ENCODE measurements at places on chromosomes 2 and 18. TPM values are rescaled to one million over a fixed set of nuclear protein-coding genes. Genes with fewer than 3 reads are reported as not detected.

- DNase-seq, result no peak
Measured at GRCh38 chr2:63189026-63189425, 138.4 kb downstream of the OTX1 start.

DNA sequence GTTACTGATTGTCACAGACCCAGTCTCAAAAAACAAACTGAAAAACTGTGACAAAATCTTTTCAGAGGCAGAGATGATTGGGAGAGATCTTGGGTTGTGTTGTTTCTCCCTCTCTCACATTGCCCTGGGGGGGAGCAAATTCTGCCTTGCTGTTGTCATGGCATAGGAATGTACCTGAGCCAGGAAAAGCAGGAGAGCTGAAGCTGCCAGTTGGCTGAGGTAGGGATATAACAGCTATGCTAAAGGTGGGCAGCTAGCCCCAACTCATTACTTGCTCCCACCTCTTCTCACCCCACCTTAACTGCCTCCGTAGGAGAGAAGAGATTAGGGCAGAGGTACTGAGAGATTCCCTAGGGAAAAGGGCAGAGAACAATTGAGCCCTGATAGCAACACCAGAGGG, 299.3 kb downstream of the OSR1 start:
- DNase-seq, result no peak

The SIX3 gene
- not detected for total RNA-seq

The MYL1 gene
- total RNA-seq, result not detected

DNA sequence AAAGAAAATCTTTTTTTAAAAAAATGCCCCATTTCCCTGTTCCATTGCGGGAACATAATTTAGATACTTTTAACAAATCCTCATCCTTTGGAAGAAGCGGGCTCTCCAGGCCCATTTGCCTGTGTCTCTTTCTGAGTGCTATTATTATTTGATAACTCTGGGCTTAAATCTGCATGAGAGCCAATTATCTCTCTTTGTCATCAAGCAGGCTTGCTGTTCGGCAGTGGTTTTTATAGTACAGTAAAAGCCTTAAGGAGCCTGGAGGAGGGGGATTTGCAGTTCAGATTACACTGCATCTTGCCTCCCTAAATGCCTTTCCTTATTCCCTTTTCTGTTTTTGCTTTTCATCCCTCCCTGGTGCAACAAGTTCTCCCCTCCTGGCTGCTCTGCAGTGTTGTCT, 50.6 kb downstream of the CELF4 start:
- no peak for DNase-seq

The GYPC gene
- 308 TPM for total RNA-seq

The DNAH7 gene
- total RNA-seq, result 0.12 TPM

DNA sequence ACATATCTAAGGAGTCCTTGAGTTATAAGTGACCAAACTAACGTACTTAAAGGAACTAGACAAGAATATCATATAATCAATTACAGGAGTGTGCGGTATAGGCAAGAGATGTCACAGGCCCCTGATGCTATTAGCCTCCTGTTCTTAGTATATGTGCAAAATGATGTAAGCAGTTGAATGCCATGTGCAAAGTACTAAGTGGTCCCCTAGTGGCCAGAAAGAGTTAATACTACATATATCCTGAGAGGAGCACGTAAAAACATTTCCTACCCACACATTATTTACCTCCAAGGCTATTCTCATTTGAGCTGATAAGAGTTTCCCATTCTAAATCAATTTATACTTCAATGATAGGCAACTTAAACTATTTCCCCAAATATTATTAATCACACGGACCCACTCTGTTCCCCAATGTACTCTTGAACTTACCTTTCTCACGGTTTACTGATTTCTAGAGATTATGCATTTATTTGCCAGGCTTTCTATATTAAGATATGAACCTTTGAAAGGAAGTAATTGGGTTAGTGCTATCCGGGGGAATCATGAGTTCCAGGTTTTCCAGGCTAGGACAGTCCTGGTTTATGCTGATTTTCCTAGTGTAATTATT, 158.0 kb upstream of the KLHL14 start:
- DNase-seq, result peak; percentile 14

GRCh38 chr2:42105330-42106256, 57.8 kb downstream of the PKDCC start:
- no peak for DNase-seq

The PDE1A gene
- total RNA-seq, result 0.06 TPM

The NDC80 gene
- total RNA-seq, result 6.4 TPM

The TXNL1 gene
- 54.5 TPM for total RNA-seq

DNA sequence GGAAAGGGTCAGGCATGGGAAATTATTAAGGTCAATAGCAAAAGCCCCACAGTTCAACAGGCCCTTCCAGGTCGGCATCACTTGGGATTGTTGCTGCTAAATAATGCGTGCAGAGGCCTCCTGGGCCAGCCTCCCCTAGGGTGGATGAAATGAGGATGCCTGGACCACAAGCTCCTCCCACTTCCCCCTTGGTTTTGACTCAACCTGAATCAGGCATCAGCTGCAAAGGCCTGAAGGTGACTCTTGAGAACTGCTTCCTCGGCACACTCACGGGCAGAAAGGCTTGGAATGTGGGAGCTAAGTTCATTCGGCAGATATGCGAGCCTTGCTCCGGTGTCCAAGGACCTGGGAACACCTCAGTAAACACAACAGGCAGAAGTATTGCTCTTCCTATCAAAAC, 69.3 kb downstream of the MBP start:
- no peak for DNase-seq

DNA sequence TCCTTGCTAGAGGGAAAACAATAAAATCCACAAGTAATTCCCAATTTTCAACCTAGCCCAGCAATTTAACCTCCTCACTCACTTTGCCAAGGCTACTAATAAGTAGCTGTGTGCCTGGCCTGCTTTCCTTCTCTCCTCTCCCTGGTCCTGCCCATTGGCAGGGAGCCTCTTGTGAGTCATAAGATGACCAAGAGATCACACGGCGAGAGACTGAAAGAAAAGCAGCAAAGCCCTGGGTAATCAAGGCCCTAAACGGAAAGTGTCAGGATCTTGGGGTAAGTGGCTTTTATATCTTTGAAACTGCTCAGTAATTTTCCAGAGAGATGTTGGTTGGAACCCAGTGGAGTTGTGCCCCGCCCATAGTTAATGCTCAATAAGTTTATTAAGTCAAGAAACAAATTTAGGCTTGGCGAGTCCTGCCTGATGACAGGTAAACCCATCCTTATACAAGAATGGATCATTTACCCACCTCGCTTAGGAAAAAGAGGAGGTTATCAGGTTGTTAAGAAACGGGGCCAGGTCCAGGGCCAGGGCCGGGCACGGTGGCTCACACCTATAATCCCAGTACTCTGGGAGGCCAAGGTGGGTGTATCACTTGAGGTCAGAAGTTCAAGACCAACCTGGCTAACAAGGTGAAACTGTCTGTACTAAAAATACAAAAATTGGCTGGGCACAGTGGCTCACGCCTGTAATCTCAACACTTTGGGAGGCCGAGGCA, 10.0 kb upstream of the ADAM17 start:
- no peak for DNase-seq

DNA sequence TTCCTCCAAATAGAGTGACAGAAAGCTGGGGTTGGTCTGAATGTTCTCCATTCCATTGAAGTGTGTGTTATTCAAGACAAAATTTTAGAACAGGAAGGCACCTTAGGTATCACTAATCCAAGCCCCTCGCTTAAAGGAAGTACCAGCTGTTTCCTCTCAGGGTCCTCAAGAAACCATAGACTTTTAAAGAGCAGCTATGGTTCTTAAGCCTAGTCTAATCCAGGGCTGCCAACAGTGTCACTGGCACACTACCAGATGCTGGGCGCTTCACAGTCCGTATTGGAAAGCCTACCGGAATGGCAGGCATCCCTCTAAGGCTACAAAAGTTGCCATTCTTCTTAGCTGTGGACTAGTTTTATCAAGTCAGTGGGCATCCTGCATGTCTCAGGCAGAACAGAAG, 1.9 kb downstream of the NEMP2 start:
- DNase-seq, result no peak

- DNase-seq, result no peak
Measured at GRCh38 chr18:13560306-13560705, 166.1 kb downstream of the FAM210A start.

GRCh38 chr18:650428-650858, 7.0 kb upstream of the TYMS start:
- no peak for DNase-seq
